ENCODE measurements at places on chromosomes 13 and 19.

DNA sequence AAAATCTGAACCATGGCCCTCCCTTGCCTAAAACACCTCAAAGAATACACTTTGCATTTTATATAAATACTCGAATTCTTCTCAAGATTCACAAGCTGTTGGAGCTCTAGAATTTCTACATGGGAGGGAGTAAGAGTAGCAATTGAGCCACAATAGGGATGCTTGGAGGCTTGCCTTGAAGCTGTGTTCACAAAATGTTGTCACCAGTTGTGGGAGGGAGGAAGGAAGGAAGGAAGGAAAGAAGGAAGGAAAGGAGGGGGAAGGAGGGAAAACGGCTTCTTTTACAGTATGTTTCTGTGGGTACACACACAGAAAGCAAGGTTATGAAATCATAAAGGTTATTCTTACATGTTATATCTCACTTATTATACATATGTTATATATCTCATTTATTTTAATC lies 128.6 kb upstream of the PEG3 start:
- DNase-seq, result no peak

- DNase-seq, result no peak
These were observed 86.0 kb downstream of the GADD45B start for GRCh38 chr19:2561895-2562294.

DNA sequence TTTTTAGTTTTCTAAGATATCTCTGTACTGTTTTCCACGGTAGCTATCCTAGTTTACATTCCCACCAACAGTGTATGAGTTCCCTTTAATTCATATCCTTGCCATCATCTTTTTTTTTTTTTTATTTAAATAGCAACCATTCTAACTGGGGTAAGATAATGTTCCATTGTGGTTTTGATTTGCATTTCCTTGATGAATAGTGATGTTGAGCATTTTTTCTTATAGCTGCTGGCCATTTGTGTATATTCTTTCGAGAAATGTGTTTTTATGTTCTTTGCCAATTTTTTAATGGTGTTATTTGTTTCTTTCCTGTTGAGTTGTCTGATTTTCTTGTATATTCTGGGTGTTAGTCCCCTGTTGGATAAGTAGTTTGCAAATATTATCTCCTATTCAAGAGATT lies 454.8 kb downstream of the DACH1 start:
- no peak for DNase-seq

GRCh38 chr13:33079960-33080359 lies 63.7 kb downstream of the KL start:
- DNase-seq, result no peak

DNA sequence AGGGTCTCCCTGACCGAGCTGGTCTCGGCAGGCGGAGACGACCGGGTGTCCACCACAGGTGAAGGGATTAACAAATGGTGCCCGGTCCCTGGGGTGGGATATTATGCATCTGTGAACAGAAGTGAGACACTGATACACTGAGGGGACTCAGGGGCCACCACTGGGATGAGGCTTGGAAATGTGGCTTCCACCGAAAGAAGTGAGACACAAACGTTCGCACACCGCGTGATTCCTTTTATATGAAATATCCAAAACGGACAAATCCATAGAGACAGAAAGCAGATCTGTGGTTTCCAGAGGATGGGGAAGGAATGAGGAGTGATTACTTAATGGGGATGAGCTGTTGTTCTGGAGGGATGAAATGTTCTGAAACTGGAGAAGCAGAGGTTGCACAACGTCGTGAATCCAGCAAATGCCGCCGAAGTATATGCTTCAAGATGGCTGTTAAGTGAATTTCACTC lies 47.5 kb downstream of the C13orf46 start:
- DNase-seq, result no peak

- no peak for DNase-seq
These were observed 422 bp upstream of the MTUS2 start for GRCh38 chr13:28819735-28820098.

DNA sequence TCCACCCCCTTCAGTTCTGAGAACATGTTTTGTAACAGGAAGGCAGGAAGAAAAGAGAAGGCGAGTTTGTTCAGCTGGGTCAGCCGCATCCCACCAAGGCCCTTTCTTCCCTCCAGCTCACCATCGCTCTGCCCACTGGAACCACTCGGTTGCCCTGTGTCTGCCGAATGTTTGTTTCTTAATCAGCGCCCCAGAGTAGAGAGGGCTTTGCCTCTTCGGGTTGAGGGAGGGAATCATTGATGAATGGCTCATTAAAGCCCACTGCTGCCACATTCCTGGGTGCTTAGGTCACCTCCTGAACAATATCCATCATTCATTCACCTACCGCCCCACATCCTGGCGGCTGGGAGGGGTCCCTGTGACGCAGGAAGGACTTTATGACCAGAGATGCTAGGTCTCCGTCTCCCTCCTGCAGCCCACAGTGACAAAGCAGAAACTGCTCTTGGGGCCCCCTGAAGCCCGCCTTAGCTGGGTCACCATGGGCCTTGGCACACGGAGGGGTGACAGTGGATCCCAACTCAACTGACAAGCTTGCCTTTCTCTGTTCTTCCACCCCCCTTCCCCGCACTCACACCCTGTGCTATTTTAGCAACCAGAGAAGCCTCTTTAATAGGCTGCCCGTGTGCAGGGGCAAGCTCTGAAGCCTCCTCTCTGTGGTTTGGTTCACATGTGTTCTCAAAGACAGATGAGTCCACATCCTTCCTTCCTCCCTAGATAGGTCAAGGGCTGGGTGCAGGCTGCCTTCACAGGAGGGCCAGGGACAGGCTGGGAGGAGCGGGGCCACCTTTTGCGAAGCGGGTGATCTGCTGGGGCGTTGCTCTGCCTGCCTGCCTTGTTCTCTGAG lies 46.2 kb downstream of the ACTN4 start:
- no peak for DNase-seq

- DNase-seq, result no peak
These were observed 26.0 kb upstream of the PEG3 start for GRCh38 chr19:56866538-56866937.

DNA sequence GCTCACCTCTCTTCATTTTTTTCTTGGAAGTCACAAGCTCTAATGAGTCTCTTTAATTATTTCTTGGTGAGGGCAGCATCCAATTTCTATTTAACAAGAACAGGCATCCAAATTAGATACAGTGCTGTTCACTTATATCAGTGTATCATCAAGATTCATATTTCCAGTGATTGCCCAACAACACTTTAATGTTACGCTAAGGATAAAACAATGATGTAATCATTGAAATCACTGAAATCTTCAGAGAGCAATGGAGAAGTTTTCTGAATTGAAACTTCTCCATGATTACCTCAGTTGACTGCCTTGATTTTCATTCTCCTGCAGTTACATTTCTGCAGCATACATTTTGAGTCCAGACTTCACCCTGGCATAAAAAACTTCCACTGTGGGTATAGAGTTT lies 17.1 kb upstream of the LRCH1 start:
- DNase-seq, result no peak

- no peak for DNase-seq
These were observed 1.7 kb downstream of the PDE4A start for GRCh38 chr19:10422046-10422461.

- DNase-seq, result no peak
These were observed 24.1 kb downstream of the ADGRE1 start for GRCh38 chr19:6911523-6911922.

GRCh38 chr19:32895384-32895783 lies 25.8 kb upstream of the SLC7A9 start:
- DNase-seq, result no peak

GRCh38 chr19:16363133-16363851 lies 38.7 kb downstream of the KLF2 start:
- DNase-seq, result no peak

GRCh38 chr19:45505151-45505995 lies 1.9 kb upstream of the VASP start:
- DNase-seq, result no peak

DNA sequence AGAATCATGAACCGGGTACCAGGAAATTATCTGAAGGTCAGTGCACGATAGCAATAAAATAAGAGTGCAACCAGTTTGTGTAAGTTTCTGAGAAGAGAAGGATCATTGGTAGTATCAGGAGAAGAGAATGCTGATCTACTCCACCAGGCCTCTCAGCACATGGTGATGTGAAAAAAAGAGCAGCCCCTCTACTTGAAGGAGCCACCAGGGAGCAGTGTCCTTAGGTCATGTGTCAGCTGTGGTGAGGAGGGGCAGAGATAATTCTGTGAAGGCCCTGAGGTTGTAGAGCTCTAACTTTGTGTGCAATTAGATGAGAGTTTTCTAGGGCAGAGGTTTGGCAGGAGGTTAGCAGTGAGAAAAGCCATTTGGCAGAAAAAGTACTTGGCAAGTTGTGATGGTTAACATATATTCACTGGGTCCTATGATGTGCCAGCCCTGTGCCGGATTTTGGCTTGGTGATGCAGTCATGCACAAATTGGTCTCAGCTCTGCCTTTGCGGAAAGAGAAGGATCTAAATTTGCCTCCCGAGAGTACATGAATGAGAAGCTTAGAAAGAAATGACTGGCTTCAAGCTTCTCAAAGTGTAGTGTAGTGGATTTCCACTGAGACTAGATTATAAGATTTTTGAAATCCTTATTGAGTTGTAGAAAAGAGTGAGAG lies 19.2 kb upstream of the ZC3H13 start:
- no peak for DNase-seq

DNA sequence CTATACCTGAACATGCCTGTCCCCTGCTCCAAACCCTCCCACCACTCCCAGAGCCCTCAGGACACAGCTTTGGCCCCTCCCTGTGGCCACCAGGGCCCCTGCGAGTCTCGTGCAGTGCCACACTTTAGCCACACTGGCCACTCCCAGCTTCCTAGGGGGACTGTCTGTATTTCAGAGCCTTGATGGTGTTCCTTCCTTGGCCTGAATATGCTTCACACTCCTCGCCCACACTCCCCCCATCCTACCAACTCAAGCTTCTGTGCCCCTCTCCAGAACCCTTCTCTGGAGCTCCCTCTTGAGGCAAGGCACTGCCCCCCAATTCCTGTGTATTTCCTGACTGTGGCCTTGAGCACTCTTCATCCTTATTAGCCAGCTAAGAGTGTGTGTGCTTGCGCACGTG lies 80.2 kb downstream of the DPF1 start:
- no peak for DNase-seq

- DNase-seq, result no peak
These were observed 5.3 kb downstream of the TTYH1 start for GRCh38 chr19:54420383-54421168.

- peak; percentile 34 for DNase-seq
These were observed 529.4 kb upstream of the HTR2A start for GRCh38 chr13:47426126-47426849.

DNA sequence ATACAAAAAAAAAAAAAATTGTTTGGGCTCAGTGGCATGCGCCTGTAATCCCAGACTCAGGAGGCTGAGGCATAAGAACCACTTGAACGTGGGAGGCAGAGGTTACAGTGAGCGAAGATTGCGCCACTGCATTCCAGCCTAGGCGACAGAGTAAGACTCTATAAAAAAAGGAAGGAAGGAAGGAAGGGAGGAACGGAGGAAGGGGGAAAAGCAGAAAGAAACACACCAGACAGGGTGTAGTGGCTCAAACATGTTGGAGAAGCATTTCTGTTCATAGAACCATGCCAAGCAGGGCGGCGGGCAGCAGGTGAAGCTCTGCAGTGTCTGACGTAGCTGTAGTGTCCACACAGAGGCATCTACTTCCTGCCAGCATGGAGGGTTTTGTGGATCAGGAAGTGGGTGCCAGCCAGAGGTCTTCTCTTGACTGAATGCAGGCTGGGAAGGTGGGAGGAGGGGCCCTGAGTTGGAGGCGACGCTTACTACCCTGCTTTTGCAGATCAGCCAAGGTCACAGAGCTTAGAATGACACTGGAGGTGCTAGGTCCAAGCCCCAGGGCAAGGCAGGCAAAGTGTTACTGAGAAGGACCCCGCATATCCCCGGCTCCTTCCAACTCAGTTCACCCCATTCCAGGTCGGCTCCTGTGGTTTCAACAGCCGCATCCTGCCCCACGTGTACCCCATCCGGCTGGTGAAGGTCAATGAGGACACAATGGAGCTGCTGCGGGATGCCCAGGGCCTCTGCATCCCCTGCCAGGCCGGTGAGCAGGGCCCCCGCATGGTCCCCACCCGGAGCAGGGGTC lies 11.6 kb upstream of the PGLS start:
- peak; percentile 69 for DNase-seq

DNA sequence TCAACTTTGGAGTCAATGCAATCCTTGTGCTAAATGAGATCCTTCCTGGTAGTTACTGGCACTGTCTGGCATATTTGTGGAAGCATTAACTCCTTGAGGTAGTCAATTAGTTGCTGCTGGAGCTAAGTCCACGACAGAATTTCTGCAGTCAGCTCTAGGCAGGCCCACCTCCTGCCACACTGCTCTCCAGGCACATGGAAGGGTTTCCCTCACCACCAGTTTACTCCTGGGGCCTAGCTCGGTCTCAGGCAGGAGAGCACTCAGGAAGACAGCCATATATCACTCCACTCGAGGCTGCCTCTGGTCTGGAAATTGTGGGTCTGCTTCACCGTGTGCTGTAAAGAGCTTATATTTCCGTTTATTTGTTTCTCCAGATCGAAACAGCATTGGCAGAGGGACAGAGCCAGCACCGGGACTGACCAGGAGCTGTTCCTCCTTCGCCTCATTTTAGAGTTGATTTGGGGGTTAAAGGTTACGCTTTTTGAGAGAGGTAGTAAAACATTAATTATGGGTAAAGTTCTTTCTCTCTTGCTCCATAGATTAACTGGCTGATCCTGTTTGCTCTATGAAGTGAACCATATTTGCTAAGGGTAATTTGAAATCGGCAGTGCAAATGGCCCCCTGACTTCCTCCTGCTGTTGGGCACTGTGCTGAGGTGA lies 20.6 kb upstream of the GTF3A start:
- no peak for DNase-seq

- DNase-seq, result no peak
These were observed 54.7 kb upstream of the WASF3 start for GRCh38 chr13:26502826-26503225.

DNA sequence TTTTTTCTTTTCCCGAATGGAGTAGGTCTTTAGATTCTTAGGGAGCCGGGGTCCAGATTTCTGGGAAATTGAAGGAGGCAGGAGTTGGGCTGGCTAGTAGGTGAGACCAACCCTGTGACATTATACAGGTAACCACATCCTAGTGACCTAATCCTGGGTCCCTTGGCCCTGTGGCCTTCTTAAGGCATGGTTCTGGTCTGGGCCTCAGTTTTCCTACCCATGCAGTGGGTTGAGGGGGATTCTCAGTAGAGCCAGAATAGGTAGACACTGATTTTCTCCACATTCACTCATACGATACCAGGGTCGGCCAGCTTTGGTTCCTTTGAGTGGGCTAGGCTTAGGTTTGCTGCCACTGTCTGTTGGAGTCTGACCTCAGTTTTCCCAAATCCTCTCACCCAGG lies 7.2 kb downstream of the PPFIA3 start:
- DNase-seq, result no peak

DNA sequence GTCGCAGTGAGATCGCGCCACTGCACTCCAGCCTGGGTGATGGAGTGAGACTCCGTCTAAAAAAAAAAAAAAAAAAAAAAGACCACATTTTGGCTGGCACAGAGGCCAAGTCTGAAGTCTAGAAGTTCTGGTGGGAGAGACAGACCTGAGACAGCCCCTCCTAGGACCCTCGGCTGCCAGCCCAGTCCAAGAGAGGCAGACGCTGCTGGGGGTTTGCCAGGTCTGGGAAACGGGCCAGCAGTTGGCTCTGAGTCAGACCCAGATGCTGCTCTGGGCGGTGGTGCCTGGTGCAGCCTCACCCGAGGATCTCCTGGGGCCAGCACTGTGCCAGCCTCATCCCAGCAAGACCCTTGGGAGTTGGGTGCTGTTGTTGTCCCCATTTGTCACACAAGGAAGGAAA lies 5.8 kb downstream of the FCHO1 start:
- no peak for DNase-seq
